Left renal cortex interstitium (tissue), 4 donors: ENCODE measurements at places on chromosomes 4 and X.

- no peak for DNase-seq
Measured at GRCh38 chr4:174739576-174739975, 89.5 kb downstream of the GLRA3 start.

GRCh38 chr4:137363496-137363895, 168.8 kb downstream of the PCDH18 start:
- no peak for DNase-seq

GRCh38 chr4:152735906-152736305, 43.6 kb downstream of the TIGD4 start:
- DNase-seq = no peak

GRCh38 chr4:82918091-82918490, 17.6 kb downstream of the THAP9 start:
- no peak for DNase-seq

DNA sequence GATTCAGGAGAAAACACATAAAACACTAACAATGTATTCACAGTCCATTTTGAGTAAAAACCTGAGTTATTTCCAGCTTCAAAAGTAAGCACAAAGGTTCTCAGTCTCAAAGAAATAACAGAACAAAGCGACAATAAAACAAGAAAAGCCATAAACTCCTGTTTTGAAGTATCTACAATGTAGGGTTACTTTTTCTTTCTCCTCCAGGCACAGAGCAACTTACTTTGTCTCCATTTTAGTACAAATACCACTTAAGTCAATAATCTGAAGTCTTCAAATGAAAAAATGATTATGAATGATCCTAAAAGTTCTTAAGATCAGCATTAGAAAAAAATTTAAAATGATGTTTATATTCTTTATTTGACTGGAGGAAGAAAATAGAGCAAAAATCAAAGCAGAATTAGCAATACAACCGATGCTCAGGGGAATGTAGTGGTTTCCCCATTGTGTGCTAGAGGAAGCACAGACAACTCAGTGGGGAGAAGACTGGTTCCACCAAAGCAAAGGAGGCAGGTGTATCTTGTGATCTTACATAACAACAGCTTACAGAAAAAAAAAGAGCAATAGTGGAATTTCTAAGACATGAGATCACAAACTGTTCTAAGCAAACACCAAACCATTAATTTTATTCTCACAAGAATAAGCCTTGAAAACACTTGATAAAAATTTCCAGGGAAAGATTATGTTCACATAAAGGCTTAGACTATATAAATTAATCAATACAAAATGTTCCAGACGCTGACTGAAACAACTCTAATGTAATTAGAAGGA, 35.1 kb downstream of the EPHA5 start:
- no peak for DNase-seq

GRCh38 chr4:39042366-39042765, 10.2 kb upstream of the TMEM156 start:
- no peak for DNase-seq

GRCh38 chr4:107247738-107248137, 211.6 kb upstream of the DKK2 start:
- no peak for DNase-seq

DNA sequence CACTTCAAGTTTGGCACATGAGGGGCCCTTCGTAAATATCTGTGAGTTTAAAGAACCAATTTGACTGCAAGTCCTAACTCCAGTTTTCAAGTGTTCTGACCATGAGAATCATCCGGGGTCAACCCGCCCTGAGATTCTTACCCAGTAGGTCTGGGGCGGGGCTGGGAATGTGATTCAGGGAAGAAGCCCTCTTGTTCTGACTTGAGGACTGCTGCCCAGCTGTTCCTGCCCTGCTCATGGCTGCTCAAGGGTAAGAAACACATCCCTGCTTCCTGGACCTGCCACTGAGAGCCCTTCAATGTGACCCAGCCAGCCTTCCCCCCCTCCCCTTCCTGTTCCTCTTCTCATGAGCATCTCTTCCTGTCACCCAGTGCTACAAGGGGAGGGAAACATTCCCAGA, 92.7 kb upstream of the PGRMC2 start:
- no peak for DNase-seq

- no peak for DNase-seq
Measured at GRCh38 chr4:138567696-138568095, 325.5 kb upstream of the SLC7A11 start.

GRCh38 chr4:55543858-55544257, 2.9 kb downstream of the CLOCK start:
- DNase-seq = no peak

GRCh38 chr4:159981469-159981856, 878.6 kb downstream of the RAPGEF2 start:
- no peak for DNase-seq

- DNase-seq = no peak
Measured at GRCh38 chr4:128298852-128299251, 11.2 kb upstream of the PGRMC2 start.

DNA sequence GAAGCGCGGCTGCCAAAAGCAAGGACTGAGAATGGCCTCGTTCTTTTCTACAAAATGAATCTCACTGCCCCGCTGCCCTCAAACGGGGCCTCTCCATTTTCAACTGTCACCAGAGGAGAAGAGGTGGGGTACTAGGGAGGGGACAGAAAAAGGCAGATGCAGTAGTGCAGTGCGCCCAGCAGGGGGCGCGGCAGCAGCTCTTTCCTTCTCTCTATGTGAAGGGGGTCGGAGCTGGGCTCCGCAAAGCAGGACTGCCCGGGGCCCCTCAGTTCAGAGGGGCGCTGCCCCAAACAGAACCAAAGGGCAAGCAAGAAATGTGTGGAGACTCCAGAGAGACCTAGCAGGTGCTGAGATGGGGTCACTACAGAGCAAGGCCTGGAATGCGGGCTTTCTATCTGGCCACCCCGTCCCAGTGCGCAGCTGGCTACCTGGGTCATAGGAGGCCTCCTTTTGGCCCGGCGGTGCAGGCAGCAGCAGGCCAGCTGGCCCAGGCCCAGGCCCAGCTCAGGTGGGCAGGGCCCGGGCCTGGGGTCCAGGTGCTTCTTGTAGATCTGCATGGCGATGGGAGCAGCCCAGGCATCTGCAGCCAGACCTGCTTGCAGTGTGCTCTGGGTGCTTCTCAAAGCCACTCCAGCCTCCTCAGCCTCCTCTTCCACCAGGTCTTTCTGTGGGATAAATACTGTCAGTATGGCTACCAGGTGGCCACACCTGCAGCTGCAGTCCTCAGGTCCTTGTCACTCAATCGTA, 5.9 kb downstream of the IRAK1 start:
- DNase-seq = no peak

DNA sequence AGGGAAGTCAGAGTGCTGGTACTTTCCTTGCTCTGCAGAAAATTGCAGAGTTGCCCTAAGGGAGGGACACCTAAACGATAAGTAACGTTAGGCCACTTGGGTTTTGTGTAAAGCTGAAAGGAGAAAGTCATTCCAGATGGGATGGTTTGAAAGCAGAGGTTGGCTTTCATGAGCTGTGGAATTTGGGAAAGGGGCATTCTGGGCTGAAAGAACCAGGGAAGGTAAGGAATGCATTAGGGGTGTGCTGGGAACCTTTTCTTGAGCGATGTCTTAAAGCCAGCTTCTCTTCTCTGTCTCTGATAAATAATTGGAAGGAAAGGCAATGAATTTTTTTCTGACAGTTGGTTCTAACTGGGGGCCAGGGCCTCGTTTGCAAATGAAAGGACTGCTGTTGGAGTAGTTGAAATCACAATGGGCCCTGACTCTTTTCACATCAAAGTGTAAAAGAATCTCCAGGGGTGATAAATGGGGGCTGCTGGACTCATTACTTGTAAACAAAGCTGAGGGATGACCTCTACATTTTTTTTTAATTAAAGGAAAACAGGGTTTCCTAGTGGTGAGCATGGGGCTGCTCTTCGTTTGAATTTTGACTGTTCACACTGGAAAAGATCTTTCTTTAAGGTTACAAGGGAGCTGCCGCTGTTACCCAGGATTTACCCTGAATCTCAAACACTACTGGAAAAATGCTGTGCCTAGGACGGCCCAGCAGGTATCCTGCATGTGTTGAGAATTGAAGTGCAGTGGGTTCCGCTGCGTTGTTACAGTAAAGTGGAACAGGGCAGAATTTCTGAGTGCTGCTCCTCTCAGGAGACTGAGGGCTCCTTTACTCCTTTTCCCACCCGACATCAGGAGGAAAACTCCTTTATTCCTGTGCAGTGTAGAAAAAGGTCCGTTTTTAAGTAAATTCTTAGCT, 25.0 kb downstream of the AFF1 start:
- DNase-seq = no peak

GRCh38 chrX:45774961-45775360, 574.3 kb upstream of the DIPK2B start:
- no peak for DNase-seq

DNA sequence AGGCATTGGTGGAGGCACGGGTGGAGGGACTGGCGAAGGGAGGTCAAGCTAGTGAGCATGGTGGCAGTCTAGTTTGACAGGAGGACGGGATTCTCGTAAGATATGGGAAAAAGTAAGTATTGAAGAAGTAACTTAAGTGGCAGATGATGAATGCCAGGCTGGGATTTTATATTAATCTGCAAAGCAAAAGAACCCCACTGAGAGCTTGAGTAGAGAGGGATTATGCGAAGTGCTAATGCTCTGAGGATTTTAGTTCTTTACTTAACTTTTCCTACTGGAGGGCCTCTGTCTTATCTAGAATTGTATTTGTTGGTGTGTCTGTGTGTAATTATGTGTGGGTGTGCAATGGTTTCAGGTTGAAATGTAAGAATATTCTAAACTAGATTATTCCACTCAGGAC, 327.9 kb downstream of the FAT4 start:
- no peak for DNase-seq
